ENCODE measurements at places on chromosomes 7 and 10.

GRCh38 chr7:112929421-112929820 lies 139.2 kb upstream of the TMEM168 start:
- DNase-seq: no peak

- DNase-seq: no peak
Observed at GRCh38 chr7:386385-386784, 96.4 kb downstream of the FOXL3 start.

DNA sequence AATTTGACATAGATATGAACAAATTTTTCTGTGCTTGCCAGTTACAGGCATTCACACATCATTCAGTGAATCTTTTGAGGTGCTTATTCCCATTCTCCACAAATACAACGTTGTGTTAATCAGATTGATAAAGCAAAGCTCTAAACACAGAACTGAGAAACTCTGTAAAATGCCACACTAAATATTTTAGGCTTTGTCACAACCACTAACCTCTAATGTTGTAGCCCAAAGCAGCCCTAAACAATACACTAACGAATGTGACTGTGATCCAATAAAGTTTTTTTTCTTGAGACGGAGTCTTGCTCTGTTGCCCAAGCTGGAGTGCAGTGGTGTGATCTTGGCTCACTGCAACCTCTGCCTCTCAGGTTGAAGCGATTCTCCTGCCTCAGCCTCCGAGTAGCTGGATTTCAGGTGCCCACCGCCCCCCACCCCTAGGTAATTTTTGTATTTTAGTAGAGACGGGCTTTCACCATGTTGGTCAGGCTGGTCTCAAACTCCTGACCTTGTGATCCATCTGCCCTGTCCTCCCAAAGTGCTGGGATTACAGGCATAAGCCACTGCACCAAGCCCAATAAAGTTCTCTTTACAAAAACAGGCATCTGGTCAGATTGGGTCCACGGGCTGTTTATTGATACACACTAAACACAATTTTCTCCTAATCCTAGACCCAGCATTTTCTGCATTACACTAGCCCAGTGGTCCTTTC lies 6.9 kb downstream of the CYCS start:
- DNase-seq: no peak

DNA sequence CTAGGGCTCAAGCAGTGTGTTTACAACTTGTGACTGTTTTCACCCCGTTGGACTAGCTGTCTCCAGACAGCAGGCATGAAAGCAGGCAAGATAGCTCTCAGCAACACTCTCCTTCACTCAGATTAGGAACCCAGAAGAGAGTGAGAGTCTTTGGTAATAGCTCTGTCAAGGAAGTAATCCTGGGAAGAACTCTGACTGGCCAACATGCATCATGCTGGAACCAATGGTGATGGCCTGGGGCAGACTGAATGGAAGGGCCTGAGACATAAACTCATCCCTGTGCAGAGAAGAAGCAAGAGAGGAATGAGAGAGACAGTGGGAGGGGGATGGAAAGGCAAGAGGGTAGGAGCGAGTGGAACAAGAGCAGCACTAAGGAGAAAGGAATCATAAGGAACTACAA lies 48.9 kb downstream of the AKR1D1 start:
- no peak for DNase-seq

- no peak for DNase-seq
Observed at GRCh38 chr10:2541176-2541575, 526.2 kb upstream of the PFKP start.

- no peak for DNase-seq
Observed at GRCh38 chr7:30543813-30544525, 39.3 kb upstream of the GGCT start.

GRCh38 chr7:41918597-41918996 lies 215.7 kb upstream of the INHBA start:
- DNase-seq: no peak

- no peak for DNase-seq
Observed at GRCh38 chr10:93150990-93151547, 77.4 kb downstream of the CYP26A1 start.
